Hypothalamus (tissue), 51 donors: ENCODE measurements at places on chromosomes 1 and 21.

DNA sequence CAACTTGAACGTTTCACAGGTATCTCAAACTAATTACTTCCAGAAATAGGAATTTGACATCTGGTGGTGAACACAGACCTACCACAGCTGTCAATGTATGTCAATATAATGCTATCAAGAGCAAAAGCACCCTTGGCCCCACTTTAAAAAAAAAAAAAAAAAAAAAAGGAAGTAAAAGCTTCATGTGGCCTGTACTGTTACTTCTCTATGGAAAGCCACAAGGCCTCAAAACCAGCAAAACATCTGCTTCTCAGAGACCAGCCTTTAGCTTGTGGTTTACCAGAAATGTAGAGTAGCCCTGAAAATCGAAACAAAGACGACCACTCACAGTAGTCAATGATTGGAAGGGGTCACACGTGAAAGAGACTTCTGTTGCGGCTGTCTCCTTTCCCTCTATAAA is 109.6 kb downstream of the SLC45A1 start:
- no peak for DNase-seq

- no peak for DNase-seq
Measured at GRCh38 chr1:247822060-247822459, 1.9 kb downstream of the OR14A16 start.

DNA sequence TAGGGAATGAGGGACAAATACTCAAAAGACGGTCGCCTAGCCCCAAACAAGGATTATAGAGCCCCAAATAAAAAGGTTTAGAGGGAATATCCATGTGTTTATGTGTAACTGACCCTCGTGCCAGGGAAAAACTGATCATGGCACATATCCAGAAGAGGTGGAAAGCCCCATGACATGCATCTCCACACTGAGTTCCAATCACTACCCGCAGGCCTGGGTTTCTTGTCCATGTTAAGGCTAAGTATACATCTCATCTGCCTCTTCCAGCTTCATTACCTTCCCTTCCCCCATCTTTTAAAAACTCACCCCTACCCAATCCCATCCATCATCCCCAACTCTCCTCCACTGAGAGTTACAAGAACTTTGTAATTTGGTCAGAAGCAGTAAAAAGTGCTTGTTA is 15.2 kb downstream of the GADD45A start:
- no peak for DNase-seq

DNA sequence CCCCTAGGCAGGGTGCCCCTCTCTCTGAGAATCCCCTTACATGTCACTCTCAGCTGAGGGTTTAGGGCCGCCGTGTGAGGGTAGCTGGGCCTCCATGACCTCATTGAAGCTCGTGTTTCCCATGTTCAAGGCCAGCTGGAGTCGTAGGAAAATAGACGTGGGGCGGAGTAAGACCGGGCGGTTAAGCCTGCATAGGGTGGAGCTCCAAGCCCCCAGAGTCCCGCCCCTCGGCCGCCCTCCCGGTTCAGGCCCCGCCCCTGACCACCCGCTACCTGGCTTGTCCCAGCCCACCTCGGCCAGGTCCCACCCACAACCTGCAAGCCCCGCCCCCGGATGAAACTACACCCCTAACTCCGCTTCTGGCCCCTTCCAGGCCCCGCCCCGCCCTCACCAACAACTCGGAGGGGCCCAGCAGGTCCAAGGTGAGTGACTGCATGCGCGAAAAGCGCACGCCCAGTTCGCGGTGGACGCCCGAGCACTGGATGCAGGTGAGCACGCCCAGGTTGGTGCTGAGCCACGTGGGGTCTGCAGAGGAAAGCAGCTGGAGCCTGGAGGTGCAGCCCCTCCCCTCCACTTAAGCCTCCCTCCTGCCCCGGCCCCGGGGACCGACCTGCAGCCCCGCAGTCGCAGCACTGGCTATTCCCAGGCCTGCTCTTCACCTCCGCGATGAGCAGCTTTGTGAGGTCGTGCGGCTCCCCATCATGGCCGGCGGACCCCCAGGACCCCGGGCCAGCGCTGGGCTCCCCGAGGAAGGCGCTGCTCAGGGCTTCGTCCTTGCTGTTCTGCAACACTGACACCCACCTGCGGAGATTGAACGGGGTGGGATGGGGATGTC is 12.2 kb upstream of the TCEA3 start:
- no peak for DNase-seq

GRCh38 chr1:59502009-59502691 is 205.3 kb downstream of the FGGY start:
- no peak for DNase-seq

DNA sequence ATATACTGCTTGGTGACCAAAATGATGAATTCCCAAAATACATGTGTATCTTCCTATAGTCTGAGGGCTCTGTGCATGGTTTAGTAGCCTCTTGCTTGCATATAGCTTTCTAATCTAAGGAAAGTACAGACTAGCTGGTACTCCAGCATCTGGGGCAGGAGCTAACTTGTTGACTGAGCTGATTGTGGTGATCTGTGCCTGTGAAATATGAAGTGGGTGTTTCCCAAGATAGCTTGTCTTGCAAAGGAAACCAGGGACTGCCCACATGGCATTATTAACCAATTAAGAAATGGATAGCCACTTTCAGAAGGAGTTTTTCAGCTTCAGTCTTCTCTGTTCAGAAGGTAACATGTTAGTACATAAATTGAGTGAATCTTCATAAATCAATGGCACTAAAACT is 219.8 kb downstream of the NEGR1 start:
- DNase-seq, result no peak

- no peak for DNase-seq
Measured at GRCh38 chr1:178566187-178566586, 53.3 kb downstream of the TEX35 start.

- DNase-seq, result no peak
Measured at GRCh38 chr1:3287656-3288160, 166.8 kb upstream of the ARHGEF16 start.

DNA sequence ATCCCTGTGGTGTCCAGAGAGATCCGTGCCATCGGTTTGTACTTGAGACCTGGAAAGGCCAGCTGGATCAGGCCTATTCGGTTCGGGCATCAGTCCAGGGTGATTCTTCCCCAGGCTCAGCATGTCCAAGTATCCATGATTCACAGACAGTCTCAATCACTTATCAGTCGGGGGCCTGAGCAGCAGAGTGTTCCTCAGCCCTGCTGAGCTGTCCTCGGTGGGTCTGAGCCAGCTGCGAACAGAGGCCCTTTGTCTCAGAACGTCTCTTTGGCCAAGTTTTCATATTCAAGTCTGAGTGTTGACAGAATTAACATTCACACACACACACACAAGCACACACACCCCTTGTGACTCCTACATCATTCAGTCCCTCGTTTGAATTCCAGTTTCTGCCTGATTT is 33.4 kb upstream of the OSBPL9 start:
- peak; percentile 49 for DNase-seq

DNA sequence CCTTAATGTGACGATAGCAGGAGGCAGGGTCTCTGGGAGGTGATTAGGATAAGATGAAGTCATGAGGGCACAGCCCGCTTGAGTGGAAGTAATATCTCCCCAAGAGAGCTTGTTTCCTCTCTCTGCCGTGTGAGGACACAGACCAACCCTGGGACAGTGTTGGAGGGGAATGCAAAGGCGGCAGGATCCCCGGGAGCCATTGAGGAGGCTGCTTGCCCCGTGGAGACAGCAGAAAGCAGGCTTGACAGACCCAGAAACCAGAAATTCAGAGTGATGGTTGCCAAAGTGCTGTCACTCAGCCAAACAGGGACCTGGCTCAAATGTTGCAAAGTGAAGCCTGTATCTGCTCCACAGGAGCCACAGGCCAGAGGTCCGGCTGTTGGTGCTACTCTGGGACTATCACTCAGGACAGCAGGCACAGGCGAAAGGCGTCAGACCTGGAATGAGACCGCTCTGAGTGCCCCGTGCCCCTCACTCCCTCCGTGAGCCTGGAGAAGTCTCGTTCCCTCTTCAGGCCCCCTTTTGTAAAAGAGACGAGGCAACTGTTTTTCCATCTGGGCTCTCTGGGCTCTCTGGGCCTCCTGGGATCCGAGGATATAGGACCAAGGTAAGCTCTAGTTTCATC is 96.6 kb upstream of the VANGL1 start:
- DNase-seq, result no peak

- no peak for DNase-seq
Measured at GRCh38 chr1:206524739-206525364, 17.5 kb downstream of the RASSF5 start.

DNA sequence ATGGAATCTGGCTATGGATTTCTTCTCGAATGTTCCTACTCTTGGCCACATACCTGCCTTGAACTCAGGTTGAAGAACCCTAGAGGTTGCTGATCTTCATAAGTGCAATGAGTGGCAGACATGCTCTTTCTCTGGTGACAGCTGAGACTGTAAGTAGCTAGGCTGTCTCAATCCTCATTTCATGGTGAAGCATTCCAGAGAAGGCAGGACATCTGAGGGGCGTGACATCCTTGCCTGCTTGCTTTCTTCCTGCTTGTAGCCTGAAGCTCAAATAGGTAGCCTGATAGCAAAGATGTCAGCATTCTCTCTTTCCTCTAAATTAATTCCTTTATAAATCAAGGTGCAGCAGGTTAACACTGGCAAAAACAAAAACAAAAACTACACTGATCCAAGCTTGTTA is 114.6 kb upstream of the MAGI3 start:
- no peak for DNase-seq

DNA sequence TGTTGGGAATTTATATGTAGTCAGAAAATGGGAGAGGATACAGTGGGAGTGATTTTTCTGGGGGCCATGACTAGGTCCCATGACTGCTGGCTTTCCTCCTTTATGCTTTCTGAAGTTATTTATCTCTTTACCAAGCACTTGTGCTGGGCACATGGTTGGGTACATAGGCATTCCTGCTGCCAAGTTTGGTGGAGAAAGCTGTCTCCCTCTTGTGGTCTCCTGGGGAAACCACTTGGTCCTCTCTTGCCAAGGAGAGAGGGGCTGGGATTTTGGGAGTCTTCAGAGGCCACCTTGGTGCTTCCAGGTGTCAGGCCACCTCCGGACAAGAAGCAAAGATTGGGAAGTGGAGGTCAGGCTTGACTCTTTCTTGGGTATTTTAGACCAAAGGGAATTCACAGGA is 120.2 kb upstream of the KCNE2 start:
- DNase-seq, result no peak

DNA sequence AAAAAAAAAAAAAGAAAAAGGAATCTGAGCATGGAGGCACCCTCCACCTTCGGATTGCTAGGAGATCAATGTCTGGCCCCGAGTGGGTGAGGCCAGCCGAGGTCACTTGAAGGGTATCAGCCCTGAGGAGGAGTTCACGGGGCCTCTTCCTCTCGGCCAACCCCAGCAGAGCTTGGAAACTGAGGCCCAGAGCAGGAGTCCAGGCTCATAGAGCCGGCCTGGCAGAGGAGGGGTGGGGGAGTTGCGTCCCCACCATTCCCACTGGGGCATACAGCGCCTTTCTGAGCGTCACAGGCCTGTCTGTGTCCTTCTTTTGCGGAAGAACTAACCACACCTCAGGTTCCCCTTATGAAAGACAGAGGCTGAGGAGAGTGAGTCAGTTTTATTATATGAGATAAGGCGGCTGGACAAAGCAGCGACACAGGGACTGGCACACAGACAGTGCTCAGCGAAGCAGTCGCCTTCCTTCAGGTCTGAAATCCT is 17.1 kb upstream of the EPHA2 start:
- no peak for DNase-seq
